H4 (cell line): ENCODE measurements at places on chromosomes 5 and 9.

DNA sequence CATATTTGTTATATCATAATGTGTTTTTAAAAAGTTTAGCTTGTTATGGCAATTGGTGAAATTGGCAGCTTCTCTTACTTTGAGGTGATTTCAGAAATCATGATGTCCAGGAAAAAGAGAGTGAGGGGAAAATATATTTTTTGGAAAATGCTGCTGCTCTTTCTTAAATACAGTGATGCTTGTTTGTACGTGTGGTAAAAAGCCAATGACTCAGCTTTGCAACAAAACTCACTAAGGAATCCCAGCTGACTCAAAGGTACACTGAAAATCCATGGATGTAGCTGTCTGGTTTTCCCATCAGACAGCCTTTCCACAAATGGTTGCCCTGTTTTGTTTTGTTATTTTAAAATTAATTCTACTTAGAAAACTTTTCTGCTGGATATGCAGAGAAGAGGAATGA lies 306.4 kb upstream of the PAPPA start:
- peak; percentile 30 for DNase-seq

- no peak for DNase-seq
Measured at GRCh38 chr5:64767959-64768357, 533 bp downstream of the SREK1IP1 start.

DNA sequence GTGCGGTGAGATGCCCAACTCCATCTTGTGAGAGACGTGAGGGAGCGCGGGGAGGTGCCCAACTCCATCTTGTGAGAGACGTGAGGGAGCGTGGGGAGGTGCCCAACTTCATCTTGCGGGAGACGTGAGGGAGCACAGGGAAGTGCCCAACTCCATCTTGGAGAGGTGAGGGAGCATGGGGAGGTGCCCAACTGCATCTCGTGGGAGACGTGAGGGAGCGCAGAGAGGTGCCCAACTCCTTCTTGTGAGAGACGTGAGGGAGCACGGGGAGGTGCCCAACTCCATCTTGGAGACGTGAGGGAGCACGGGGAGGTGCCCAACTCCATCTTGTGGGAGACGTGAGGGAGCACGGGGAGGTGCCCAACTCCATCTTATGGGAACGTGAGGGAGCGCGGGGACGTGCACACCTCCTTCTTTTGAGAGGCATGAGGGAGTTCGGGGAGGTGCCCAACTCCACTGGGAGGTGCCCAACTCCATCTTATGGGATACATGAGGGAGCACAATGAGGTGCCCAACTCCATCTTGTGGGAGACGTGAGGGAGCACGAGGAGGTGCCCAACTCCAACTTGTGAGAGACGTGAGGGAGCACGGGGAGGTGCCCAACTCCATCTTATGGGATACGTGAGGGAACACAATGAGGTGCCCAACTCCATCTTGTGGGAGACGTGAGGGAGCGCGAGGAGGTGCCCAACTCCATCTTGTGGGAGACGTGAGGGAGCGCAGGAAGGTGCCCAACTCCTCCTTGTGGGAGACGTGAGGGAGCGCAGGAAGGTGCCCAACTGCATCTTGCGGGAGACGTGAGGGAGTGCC lies 235.4 kb downstream of the CACNA1B start:
- no peak for DNase-seq

GRCh38 chr9:107216329-107216728 lies 66.8 kb upstream of the RAD23B start:
- DNase-seq: no peak

- no peak for DNase-seq
Measured at GRCh38 chr5:167447466-167448375, 843.7 kb upstream of the WWC1 start.

DNA sequence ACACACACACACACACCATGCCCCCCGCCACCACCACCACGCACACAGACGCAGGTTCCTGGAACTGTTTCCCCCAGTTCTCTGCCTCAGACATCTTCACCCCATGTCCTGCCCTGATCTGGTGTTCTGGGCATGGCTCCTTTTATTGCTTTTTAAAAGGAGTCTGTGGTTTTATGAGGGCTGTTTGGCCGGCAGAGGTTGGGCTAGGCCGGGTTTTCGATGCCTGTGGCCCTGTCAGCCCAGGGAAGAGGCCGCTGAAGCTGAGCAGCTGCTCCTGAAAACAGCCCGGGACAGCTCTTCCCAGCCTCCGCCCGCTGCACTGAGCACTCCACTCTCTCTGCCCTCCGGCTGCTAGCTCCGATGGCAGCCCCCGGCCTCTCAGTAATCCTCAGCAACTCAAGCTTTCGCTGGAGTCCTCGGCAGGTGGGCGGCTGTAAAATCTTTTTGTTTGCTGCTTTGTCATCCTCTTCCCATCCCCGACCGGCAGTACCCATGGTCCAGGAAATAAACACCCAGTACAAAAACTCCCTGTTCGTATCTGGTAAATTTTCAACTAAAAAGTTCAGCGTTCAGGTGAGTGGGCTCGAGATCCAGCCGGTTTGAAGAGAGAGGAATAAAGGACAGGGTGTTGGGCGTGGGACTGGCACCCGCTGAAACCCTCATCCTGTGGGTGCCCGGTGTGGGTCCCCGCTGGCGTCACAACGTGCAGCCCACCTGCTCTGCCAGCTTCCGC lies 103.0 kb upstream of the ERCC6L2 start:
- DNase-seq: peak; percentile 62

DNA sequence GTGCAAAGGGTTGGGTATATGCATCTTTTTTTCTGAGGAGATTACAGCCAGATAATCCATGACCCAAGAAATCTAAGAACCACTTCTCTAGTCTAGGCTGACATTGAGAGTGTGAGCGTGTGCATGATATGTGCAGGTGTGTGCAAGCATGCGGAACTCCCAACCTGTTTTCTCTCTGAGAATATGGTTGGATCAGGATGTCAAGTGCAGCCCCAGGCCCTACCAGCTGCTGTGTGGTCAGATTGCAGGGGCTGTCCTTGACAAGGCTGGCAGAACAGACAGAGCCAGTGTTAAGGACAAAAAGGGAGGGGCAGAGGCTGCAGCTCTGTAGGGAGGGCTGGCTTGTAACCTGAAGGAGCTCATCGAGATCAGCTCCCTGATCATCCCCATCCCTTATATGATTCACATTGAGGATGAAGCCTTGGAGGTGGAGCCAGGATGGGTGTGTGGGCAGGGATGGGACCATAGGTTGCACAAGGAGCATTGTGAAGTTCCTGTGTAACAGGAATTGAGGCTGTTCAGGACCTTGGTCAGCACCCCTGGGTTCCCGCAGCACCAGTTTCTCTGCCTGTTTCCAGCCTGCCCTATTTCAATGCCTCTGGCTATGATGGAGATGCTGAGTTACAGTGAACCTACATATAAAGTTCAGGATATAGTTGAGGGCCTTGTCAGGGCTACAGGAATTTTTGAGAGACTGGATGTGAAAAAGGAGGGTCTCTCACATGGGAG lies 52.6 kb upstream of the ARAP3 start:
- DNase-seq: peak; percentile 36

DNA sequence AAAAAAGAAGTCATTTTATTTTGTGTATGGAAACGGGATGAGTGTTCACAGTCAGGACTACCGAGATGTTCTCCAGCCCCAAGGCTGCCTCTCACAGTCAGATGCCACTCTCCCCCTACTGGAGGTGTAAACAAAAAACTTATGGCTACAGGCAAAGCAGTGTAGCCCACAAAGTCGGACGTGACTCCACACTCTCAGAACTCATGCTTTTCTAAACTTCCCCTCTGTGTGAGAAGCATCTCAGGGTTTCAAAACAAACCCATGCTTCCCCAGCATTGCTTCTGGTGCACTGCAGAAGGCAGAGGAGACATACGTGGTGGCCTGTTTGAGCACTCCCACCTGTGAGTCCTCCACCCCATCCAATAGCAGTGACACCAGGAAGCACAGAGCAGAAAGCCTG lies 580.3 kb downstream of the BNC2 start:
- DNase-seq: no peak

GRCh38 chr9:37038302-37038942 lies 4.4 kb upstream of the PAX5 start:
- no peak for DNase-seq

- peak; percentile 25 for DNase-seq
Measured at GRCh38 chr5:115343855-115344254, 47.4 kb upstream of the CCDC112 start.

GRCh38 chr5:37701868-37702267 lies 138.0 kb downstream of the GDNF start:
- DNase-seq: no peak

DNA sequence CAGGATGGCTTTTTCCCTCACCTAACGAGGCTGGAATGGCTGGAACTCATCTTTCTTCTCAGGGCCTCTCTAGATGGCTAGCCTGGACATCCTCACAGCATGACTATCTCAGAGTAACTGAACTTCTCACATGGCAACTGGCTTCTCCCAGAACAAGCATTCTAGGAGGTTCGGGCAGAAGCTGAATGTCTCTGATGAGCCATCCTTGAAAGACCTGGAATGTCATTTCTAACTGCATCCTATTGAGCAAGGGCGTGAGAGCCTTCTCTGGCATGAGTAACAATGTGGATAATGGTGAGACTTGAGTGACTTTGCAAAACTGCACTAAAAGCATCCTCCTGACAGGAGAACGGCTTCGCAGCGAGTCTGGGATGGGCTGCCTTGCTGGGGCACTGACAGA lies 487.7 kb downstream of the MAT2B start:
- DNase-seq: no peak

DNA sequence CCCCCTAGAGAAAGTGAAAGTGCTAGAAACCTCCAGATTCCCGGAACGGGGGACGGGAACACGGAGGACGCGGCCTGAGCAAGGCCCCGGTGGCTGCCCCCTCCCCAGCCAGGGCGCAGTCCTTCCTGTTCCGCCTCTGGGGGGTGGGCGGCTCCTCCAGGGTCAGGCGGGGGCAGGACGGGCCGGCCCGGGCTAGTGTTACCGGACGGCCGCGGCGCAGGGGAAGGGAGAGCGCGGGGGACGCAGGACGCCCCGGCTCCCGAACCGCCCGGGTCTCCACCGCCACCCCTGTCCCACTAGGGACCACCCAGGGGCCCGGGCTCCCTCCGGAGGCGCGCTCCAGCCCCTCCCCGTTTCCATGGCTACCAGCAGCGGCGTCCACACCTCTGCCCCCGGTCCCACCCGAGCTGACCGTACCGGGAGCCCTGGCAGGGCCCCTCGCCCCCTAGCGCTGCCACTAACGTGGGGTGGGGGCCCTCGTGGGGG lies 579 bp downstream of the SLC12A7 start:
- DNase-seq: no peak

- DNase-seq: no peak
Measured at GRCh38 chr9:101840694-101841188, 102.3 kb upstream of the GRIN3A start.

DNA sequence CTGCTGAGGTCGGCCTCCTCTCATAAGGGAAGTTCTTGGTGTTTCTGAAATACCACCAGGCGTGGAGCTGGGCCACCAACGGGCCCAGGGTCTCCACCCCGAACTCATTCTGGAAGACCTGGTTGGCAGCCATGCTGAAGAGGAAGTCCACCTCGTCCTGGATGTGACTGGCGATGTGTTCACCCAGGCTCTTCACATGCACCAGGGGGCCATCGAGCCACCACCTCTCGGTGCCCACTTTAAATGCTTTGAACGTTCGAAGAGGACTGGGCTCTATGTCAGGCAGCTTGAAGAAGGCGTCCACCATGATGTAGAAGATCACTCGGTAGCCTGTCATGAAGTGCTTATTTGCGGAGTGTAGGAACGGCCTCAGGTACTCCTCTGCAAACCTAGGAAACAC lies 15.1 kb downstream of the GLT6D1 start:
- no peak for DNase-seq

- DNase-seq: no peak
Measured at GRCh38 chr5:112787896-112788295, 50.2 kb downstream of the APC start.

DNA sequence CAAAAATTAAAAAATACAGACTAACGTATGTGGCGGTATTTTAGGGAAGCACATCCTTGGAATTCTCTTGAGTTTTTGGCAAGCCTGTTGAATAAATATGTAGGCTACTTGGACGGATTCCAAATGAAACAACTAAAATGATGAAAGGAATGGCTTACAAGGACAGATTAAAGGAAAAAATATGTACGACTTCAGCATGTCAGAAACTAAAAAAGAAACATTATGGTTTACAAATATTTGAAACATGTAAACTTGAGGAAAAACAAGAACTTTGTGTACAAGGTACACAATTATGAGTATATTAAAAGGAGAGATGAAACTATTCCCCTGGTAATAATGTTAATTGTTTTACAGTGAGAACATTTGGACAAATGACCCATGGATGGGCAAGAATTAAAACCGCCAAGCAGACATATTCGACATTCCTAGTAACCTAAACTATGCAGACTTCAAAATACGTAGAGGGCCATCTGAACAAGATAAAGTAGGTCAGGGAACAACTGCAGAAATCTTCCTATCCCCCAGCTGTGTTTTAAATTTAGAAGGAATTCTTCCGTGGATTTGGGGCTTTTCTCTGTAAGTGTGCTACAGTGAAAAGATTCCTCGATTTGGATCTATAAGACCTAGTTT lies 12.5 kb downstream of the EDIL3 start:
- peak; percentile 29 for DNase-seq

DNA sequence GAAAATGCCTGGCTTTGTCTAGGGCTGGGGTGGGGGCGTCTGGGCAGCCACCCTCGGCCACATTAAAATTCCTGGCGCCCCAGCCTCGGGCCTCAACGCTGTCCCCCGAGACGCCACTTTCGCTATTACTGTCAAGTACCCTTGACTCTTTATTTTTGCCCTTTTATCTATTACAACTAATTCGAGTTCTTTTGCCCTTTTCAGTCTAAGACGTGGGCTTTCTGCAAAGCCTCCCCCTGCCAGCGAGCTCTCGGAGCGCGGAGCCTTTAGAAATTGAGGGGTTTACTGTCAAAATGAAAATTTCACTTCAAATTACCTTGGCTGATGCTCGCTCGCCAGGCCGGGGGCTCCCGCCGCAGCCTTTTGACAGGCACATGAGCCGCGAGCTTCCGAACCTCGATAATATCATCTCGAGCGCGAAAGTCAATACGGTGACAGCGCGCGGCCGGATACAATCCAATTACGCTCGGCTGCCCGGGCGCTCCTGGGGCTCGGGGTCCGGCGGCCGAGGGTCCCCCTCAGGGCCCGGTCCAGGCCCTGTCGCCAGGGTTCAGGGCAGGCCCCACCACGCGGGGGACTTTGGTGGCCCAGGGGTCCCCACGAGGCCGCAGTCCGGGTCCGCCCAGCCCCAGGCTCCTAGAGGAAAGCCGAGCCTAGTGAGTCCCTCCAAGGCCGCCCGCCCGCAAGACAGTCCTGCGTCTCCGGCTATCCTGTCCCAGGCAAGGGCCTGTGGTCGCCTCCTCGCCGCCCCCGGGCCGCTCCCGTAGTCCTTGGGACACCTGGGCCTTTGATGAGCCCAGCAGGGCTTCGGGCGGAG lies 6.7 kb downstream of the IRX4 start:
- DNase-seq: no peak

- DNase-seq: no peak
Measured at GRCh38 chr9:135338546-135338945, 141.0 kb upstream of the PPP1R26 start.

DNA sequence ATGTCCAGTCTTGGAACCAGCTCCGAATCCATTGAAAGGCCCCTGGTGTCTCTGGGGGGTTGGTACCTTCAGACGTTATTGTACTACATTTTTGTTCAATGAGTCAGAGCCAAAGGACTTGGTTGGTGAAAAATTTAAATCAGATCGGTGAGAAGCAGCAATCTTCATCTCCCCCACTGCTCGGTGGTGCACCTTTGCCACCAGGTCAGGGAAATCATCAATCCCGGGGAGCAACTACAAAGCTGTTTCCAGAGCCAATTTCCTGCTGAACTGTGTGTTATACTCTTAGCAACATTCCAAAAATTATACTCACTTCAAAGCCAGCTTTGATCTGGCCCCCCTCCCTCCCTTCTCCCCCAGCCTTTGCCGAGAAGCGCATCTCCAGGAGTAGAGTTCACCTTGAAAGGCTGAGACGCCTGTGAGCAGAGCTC lies 375.2 kb upstream of the WWC1 start:
- DNase-seq: no peak
